Fibroblast of mammary gland (primary cell): ENCODE measurements at places on chromosomes 2 and 18.

DNA sequence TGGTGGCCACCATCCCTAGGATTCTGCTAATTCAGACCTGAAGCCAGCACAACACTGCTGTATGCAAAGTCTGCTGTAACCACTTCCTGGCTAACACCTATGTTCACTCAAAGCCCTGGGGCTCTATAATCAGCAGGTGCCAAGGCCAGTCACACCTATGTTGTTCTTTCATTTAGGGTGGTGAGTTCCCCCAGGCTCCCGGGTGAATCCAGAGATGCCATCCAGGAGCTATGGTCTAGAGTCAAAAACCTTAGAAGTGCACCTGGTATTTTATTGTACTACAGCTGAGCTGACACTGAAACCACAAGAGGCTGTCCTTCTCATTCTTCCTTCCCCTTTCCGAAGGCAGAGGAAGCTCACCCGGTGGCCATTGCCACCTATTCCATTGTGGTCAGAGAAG is 46.2 kb upstream of the CCDC141 start:
- no peak for DNase-seq

DNA sequence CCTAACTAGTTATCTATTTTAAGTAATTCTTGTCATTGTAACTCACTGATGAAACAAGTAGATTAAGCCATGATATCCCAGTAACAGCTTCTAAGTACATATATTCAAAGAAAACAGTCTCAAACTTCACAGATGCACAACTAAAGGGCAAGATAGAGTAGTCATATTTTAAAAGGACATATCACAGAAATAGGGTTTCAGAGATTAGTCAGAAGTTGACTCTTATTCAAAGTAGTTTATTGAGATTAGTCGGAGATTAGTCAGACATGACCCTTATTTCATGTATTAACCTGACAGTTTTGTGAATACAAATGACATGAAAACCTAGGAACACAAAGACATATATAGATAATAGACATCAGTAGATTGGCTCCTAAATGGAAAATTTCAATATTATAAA is 15.9 kb upstream of the CHAC2 start:
- DNase-seq, result peak; percentile 68

- DNase-seq, result no peak
Observed at GRCh38 chr18:50427896-50428295, 53.0 kb downstream of the SKA1 start.

DNA sequence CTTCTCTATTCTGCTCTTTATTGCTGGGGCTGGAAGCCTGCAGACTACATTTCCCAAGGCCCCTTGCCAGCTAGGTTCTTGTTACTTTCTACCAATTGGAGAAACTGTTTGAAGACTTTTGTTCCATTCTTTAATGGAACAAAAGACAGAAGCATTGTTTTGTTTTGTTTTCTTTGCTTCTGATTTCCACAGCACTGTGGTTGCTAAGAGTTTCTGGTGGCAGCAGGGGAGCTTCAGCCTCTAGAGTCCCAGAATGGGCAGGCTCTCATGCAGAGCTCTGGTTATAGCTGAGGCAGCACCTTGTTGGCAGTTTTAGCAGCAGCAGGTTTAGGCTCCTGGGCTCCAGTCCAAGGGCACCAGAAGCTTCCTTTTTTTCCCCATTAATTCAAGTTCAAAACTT is 234.3 kb downstream of the ETAA1 start:
- DNase-seq, result no peak

- DNase-seq, result peak; percentile 57
Observed at GRCh38 chr2:172096626-172097547, 5.8 kb downstream of the DLX2 start.

GRCh38 chr18:11260961-11261461 is 111.6 kb upstream of the PIEZO2 start:
- DNase-seq, result no peak

DNA sequence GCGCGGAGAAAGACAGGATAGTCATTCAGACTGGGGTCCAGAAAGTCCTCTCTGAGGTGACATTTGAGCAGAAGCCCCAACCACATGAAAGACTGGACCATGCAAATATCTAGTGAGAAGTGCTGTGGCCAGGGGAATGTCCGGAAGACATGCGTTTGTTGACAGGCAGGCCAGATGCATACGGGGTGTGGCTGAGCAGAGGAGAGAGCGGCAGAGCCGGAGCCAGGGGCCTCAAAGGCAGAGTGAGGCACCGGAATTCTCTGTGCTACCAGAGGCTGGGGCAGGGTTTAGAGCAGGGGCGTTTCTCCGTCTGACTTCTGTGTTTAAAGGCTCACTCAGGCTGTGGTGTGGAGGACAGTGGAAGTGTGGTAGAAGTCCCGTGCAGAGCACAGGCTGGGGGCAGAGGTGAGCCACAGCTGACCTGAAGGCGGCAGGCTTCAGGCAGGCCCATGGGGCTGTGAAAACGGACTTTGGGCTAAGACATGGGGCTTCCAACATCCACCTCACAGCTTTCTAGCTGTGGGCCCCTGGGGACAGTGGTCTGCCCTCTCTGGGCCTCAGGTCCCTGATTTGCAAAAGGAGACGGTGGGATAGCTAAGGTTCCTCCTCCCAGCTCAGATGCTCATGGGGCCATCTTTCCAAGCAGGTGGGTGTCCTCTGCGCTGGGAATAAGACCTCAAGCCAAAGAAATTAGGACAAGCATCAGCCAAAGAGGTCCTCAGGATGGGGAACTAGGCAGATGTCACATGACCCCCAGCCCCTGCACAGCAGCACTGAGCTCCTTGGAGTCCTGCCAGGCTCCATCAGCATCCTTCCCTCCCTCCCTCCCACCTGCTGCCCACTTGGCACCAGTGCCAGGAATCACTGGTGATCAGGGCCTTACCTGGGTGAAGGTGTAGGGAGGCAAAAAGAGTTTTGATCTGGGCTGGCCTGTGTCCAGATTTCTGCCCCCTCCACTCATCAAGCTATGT is 11.2 kb downstream of the RUFY4 start:
- no peak for DNase-seq

DNA sequence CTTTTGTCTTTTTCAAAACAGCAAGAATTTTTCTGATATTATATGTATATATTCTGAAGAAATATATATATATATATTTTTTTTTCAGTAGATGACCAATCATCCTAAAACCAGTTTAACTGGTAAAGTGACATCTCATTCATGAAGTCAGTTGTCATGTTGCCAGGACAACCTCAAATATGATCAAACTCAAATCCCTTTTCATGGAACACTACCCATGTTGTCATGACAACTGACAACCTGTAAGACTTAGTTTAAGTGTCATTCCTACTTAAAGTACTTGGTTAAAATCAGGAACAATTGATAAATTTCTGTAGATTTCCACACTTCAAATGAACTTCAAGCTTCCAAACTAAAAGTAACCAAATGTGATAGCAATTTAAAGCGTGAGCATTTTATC is 101.8 kb upstream of the ERBB4 start:
- peak; percentile 2 for DNase-seq

- peak; percentile 29 for DNase-seq
Observed at GRCh38 chr2:207073801-207074678, 91.7 kb downstream of the KLF7 start.

DNA sequence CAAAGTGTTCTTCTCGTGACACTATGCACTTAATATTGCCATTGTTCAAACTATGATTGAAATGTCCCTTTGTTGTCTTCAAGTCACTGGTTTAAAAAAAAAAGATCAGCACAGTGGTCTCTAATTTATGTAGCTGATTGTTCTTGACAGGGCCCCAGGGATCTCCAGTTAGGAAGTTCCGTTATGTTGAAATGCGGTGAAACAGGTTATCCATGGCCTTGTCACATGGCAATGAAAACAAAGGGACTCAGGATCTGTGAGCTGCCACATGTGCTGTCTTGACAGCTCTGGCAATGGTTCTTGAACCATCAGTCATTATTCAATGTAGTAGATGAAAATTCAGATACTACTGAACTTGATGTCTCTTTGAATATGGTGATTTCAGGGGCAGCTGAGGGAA is 147.4 kb downstream of the SETBP1 start:
- no peak for DNase-seq

- peak; percentile 4 for DNase-seq
Observed at GRCh38 chr18:40407909-40408308, 1547.1 kb upstream of the PIK3C3 start.

GRCh38 chr2:174614261-174614660 is 16.7 kb upstream of the WIPF1 start:
- peak; percentile 77 for DNase-seq

GRCh38 chr2:8456151-8457091 is 225.4 kb upstream of the ID2 start:
- no peak for DNase-seq

DNA sequence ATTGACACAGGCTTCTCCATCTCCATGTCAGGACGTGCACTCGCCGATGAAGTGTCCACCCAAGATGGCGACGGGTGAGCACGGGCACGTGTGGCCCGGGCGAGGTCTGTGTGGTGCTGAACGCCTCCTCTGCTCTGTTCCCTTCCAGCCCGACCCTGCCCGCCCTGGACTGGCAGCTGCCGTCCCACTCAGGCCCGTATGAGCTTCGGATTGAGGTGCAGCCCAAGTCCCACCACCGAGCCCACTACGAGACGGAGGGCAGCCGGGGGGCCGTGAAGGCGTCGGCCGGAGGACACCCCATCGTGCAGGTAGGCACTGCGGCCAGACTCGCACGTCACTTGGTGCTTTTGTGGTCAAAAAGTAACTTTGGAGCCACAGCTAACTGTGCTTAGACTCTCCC is 37.7 kb downstream of the NFATC1 start:
- DNase-seq, result no peak

DNA sequence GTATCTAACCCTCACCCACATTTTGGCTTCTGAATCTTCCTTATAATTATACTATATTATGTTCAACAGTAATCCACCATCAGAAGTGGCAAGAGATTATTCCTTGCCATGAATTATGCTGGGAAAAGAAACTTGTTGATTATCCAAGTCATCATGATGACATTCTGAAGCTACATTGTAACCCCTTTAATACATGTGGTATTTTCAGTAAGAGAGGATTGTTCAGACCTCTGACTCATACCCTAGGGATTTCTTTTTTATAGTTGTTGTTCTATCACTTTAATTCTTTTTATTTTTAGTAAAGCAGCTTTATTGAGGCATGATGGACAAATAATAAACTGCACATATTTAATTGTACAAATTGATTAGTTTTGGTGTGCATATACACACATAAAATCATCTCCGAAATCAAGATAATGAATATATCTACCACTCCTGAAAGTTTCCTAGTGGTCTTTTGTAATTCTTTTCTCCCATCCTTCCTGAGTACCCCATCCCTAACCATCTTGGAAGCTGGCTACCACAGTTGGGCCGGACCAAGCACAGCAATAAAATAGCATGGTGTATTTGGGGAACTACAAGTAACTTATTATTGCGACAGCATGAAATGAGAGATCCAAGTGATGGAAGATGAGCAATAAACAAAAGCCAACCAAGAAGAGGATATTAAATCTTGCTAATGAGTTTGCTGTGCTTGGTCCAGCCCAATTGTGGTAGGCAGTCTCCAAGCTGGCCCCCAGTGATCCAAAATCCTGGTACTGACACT is 159.9 kb downstream of the BARD1 start:
- DNase-seq, result peak; percentile 66

DNA sequence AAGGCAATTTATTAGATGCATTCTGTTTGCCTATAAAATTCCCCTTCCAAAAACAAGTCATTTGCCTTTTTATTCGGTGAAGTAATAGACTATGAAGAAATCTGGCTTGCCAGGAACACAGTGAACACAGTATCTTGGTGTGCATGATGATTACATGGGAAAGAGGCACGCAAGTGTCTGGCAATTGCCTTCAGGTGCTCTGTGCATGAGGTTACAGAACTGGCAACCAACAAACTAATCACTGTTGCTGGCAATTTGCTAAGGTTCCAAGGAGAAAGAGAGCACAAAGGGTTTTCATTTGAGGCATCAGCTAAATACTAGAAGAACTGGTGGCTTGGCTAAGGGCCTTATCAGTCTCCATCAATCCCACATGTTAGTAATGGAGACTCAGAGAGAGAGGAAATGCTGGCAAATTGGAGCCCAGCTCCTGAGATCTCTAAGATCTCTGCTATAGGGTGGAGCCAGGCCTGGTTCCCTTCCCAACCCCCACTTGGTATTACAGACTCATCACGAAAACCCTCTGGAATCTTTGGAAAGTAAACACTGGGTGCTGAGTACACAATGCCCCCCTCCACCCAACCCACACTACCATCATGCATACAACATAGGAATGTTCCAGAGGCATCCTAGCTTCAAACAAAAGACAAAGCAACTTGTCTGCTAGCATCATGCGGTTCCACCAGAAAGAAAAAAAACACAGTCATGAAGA is 10.4 kb downstream of the RNF152 start:
- DNase-seq, result no peak
